ENCODE measurements at places on chromosomes 3 and 15. TPM values are rescaled to one million over a fixed set of nuclear protein-coding genes. Genes with fewer than 3 reads are reported as not detected.

Gene ZNF662
- 5.2 TPM for polyA plus RNA-seq

Gene HTD2
- 5.9 TPM for polyA plus RNA-seq

Gene OR5K2
- not detected for polyA plus RNA-seq

Gene ECE2
- not detected for polyA plus RNA-seq

Gene SEMA6D
- polyA plus RNA-seq, result 0.31 TPM

Gene SLC22A14
- 0.19 TPM for polyA plus RNA-seq

Gene HYKK
- polyA plus RNA-seq, result 2.7 TPM

Gene GOLGA8G
- not detected for polyA plus RNA-seq

Gene GRIP2
- polyA plus RNA-seq, result 0.39 TPM
